Renal cortex interstitium (tissue), 15 donors: ENCODE measurements at places on chromosomes 1 and 21.

GRCh38 chr21:42674351-42674940 lies 21.0 kb downstream of the PDE9A start:
- no peak for DNase-seq

DNA sequence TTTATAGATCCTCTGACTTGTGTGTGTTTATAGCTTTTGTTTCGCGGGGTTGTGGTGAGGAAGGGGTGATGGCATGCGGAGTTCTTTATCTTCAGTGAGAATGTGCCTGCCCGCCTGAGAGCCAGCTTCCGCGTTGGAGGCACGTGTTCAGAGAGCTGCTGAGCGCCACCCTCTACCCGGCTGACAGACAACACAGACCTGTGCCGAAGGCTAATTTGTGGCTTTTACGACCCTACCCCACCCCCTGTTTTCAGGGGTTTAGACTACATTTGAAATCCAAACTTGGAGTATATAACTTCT lies 14.4 kb upstream of the CD101 start:
- no peak for DNase-seq

DNA sequence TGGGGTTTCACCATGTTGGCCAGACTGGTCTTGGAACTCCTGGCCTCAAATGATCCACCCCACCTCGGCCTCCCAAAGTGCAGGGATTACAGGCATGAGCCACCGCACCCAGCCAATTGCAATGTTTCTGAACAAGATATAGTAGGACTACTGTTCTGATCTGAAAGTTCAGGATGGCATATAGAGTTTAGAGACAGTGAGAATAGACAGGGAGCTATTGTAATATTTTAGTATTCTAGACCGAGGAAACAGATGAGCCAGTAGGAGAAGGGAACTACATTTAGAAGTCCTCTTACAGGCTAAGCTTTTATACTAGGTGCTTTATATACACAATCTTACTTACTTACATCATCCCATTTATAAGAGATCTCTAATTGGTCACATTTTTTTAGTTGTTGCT lies 33.1 kb downstream of the SOAT1 start:
- no peak for DNase-seq

GRCh38 chr1:50829014-50829958 lies 130.8 kb downstream of the FAF1 start:
- no peak for DNase-seq

DNA sequence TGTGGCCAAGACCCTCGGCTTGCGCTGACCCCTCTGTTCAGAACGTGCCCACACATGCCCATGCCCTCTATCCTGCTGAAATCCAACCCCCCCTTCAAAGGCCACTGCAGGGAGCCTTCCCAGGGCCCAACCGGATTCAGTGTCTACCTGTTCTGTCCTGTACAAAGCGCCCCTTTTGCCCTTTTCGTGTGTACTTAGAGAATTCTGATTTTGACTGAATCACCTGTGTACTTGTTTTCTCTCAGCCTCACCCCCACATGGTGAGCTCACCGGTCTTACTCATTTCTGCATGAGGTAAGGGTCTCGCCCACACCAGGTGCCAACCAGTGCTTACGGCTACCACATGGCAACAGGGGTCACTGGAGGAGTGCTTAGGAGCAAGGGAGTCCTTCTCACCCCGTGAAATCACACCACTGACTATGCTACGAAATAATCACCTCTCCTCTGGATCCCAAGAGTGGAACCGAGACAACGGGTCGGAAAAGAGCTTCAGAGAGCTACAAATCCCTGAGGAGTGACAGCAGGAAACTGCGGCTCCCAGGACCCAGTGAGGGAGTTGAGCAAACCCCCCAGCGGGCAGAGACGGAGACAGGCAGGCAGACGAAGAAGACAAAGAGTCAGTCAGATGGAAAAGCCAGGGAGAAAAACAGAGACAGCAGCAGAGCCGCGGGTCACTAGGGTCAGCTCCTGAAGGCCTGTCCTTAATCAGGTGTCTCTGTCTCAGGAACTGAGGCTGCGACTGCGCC lies 2.1 kb upstream of the S100A2 start:
- DNase-seq, result no peak

- no peak for DNase-seq
Measured at GRCh38 chr1:20848162-20848561, 61.1 kb upstream of the HP1BP3 start.

DNA sequence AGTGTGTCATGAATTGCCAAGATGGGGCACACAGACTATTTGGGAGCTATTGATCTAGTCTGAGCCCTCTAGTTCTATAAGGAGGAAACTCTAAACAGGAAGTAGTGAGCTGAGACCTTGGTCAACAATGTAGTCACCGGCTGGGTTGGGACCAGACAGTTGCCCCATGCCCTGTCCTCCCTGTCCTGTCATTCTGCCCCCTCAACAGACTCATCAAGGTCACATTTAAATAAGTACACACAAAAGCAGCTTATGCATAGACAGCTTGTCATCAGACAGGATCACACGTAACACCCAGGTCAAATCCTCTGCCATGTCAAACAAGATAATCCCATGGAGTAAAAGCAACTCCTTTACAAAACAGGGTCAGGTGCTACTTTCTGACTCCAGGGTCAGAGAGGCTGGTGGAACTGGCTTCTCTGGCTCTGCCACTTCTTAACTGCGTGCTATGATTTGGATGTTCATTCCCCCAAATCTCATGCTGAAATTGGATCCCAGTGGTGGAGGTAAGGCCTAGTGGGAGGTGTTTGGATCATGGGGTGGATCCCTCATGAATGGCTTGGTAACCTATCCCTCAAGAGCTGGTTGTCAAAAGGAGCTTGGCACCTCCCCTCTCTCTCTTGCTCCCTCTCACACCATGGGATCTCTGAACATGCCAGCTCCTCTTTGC lies 128.9 kb downstream of the HIVEP3 start:
- no peak for DNase-seq

GRCh38 chr1:76511558-76512179 lies 355.6 kb upstream of the ST6GALNAC5 start:
- no peak for DNase-seq

DNA sequence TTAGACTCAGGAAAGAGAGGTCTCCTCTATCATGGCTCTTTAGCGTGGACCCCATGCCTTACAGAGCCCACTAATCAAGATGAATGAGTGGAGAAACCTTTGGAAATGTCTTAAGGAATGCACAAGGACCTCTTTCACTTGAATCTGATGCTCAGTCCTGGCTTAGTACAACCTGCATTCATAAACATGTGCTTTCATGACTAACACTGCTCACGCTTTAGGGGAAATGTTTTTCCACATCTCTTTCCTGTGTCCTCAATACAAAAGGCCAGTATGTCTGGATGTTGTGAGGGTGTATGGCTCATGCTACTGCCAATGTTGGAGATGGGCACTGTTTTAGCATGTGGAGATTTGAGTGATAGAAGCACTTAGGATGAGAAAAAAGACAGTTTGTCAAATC lies 14.2 kb upstream of the GNG12 start:
- DNase-seq, result no peak

DNA sequence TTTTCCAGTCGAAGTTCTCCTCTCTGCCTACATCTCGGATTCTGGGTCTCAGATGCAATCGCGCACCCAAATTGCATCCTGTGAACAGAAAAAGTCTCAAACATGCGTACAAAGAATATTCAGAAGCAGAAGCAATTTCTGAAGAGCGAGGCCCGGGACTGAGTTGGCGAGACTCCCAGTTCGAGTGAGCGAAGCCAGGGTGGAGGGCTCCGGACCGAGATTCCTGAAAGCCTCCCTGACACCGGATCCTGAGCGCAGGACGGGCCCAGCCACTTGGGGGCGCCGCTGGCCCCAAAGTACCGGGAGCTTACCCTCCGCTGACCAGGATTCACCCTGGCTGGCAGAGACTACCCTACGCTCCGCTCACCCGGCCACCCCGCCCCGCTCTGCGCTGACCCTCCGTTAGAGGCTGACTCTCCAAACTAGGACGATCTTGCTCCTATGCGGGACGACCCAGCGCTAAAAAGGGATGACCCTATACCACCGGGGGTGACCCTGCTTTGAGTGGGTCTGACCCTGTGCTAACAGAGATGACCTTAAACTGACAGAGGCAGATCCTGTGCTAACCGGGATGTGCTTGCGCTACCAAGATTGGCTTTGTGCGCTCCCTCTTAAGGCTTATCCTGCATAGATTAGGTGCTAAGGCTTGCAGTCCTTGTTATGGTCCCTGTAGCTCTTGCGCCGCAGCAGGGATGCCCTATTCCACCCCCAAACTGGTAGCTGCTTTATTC lies 12.1 kb downstream of the FOXD2 start:
- DNase-seq, result no peak

DNA sequence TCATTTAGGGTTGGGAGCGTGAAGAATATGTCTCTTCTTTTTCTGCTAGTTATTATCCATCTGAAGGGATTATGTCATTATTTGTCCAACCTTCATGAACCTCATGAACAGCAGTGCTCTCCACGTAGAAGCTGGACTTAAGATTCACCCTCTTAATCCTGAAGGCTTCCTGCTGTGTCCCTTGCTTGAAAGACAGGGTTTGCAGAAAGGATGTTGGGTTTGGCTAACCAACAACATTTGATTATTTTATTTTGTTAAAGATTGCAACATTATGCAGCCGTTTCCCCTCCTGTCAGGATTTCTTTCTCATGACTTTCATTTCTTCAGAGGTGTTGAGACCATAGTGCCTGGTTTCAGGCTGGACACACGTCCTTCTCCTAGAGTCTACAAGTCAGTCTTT lies 75.2 kb downstream of the NGF start:
- no peak for DNase-seq

- DNase-seq, result no peak
Measured at GRCh38 chr1:151342569-151342968, 4.5 kb downstream of the RFX5 start.

DNA sequence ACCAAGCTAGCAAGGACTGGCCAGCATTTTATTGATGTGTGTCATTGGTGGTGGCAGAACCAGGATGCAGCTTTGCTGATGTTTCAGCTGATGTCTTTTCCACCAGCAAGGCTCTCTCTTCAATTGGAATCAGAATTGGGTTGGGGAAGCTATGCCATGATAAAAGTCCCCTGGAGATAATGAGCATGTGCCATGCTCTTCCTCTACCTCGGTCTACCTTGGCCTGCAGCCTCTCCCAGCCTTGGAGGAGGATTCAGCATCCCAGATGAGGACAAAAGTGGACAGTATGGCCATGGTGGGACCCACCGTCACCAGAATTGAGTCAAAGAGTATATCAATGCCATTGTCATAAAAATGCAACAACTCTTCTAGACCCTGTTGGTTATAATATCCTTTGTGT lies 8.6 kb downstream of the AVPR1B start:
- DNase-seq, result no peak

GRCh38 chr1:36625935-36626310 lies 143.2 kb upstream of the CSF3R start:
- no peak for DNase-seq

- DNase-seq, result no peak
Measured at GRCh38 chr1:109762821-109763645, 690 bp downstream of the EPS8L3 start.

DNA sequence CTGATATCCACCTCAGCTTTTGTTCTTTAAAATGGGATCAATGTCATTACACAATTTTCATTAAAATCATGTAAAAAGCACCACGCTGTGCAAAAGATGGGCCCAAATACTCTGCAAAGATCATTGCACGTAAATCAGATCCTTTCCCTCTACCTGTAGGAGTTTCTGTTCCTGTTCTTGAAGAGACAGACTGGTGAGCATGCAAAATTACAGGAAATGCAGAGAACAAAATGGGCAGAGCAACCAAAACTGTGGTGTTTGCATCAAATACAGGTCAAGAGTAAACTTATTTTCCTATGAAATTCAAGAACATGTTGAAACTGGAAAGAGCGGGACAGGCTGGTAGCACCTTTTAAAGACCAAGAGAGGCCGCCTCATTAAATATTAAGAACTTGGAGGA lies 294.9 kb upstream of the ADGRL2 start:
- no peak for DNase-seq

DNA sequence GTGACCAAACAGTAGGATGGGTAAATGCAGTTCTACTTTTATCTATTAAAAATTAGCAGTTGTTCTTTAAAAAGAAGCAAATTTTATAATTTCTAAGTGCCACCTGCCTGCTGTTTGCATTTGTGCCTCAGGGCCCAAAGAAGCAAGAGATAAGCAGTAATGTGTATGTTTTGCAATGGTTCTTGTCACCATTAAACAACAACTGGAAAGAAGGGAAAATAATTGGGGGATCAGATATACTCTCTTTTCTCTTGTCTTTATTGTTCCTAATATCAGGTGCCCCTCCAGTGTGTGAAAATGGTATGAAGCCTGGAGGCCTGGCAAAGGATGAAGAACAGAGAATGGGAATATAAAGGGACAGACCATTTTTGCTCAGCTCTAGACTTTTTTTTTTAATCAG lies 9.6 kb downstream of the B3GALT2 start:
- DNase-seq, result no peak

DNA sequence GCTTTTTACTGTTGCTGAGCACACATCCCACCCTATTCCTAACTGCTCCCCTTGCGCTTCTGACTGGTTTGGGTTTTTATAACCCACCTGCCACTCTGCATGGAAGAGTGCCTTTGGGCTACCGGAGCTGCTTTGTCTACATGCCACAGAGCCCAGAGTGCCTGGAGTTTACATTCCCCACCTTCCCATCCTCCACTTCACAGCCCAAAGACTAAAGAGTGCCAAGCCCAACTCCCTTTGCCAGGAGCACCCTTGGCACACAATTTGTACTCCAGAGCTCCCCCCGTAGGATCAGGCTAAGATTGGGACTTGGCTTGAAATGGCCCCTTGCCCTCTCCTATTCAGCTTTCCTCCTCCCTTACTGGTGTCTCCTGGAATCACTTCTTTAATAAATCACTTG lies 63.3 kb downstream of the LHX9 start:
- DNase-seq, result no peak

GRCh38 chr1:235730007-235730406 lies 80.4 kb upstream of the GNG4 start:
- no peak for DNase-seq

- no peak for DNase-seq
Measured at GRCh38 chr1:65924471-65924870, 131.8 kb downstream of the PDE4B start.

DNA sequence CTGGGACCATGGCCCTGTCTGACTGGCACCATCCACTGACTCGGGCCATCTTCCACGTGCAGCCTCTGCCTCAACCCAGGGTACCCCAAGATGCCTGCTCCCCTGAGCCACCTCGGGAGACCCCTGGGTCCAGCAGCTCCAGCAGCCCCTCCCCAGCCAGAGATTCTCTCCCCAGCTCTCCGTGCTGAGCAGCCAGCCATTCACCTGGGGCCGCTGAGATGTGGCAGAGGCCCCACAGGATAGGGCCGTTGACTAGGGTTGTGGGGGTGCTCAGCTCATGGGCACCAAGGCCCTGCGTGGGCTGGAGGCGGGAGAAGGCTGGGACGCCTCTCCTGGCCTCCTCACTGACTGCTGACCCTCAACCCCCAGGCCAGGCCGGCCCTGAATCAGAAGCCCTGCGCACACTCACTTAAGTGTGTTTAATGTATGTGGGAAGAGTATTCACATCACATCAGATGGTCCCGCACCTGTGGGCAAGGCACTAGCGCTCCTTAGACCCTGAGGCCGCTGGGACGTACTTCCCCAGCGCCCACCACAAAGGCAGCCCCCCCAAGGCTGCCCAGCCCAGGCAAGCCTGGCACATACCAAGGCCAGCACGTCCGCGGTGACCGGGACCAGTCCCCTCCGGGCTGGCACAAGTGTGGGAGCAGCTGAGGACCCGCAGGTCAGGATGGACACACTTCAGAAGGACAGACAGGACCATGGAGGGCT lies 27.8 kb downstream of the SLC19A1 start:
- no peak for DNase-seq
